ENCODE measurements at places on chromosomes 3 and 15.

DNA sequence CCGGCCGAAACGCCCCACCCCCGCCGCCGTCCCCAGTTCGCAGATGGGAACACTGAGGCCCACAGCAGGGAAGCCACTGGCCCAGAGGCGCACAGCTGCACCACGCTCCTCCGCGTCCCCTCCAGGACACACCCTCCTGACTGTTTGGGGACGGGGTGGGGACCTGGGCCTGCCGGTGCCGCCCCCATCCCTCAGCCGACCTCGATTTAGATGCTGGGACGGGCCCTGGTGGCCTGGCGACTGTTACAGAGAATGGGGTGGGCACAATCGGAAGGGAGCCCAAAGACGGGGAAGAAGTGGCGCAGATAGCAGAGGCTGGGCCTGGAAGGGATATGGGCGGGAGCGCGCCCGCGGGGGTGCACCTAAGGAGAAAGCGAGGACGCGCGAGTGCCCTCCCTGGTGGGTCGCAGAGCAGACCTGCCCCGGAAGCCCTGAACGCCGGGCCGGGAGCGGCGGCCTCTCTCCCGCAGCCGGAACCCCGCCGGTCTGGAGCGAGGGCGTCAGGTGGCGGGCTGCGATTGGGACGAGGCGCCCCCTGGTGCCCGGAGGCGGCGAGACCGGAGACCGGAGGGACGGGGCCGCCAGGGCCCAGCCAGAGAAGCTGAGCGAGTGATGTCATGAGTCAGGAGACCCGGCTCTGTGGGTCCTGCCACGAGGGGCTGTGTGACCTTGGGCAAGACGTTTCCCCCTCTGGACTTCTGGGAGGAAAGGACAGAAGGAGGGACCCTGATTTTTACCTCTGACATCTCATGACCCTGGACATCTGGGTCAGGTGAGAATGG is 78.4 kb downstream of the IQSEC1 start:
- DNase-seq: no peak

DNA sequence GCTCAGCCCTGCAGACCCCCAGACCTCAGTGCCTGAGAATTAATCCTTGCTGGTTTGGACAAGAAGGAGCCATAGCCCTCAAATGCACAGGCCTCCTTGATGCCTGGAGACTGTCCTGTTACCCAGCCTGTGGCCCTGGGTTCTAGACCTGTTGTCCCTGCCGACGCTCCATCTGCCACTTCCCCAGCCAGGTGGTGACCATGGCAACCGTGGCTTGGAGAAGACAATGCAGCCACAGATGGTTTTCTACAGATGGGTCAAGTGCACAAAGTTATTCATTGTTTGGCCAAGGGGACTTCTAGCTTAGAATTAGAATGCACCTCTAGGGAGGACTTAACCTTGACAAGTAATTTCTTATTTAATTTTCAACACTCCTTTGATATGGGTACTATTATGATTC is 297.1 kb downstream of the UACA start:
- peak; percentile 12 for DNase-seq

- DNase-seq: no peak
Measured at GRCh38 chr3:37375184-37376127, 201.1 kb upstream of the LRRFIP2 start.

GRCh38 chr3:39291903-39292329 is 12.1 kb upstream of the CX3CR1 start:
- DNase-seq: peak; percentile 0

DNA sequence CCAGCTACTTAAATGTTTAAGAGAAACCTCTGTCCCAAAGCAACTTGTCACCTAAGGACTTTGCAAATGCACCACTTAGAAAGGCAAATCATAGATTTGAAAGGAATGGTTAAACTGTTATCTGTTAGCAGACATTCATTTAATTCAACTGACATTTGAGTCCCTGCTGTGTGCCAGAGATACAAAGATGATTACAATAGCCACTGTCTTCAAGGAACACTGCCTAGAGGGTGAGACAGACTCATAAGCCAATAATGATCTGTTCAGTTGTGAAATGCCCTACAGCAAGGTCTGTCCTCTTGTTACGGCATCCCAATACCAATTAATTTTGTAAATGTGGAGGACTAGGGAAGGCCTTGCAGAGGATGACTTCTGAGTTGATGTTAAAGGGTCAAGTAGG is 113.1 kb downstream of the ATG7 start:
- no peak for DNase-seq

GRCh38 chr3:119819806-119820205 is 37.9 kb downstream of the NR1I2 start:
- DNase-seq: no peak

GRCh38 chr3:13042715-13043271 is 30.4 kb downstream of the IQSEC1 start:
- no peak for DNase-seq

DNA sequence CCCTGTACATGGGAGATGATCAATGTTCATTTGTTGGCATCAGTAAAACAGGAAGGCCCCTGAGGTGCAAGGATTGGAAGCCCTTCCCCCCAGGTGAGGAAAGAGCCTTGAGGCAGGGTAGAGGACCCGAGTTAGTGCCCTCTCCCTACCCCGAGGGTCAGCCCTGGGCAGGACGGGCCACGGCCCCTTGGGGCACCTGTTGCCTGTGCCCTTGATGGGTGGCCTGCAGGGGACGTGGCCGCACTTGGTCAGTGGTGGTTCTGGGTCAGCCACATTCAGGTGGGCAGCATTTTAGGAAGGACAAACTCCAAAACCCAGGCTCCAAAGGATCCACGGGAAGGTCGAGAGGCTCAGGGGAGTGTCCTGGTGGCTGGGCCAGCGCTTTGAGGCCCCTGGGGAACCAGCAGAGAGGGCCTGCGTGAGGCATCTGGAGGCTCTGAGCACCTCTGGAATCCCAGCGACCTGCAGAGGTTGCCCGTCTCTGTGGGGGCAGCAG is 15.8 kb upstream of the RPUSD3 start:
- no peak for DNase-seq

- DNase-seq: no peak
Measured at GRCh38 chr15:69719527-69720240, 267.1 kb downstream of the RPLP1 start.

- no peak for DNase-seq
Measured at GRCh38 chr3:128067489-128067888, 15.3 kb downstream of the SEC61A1 start.

DNA sequence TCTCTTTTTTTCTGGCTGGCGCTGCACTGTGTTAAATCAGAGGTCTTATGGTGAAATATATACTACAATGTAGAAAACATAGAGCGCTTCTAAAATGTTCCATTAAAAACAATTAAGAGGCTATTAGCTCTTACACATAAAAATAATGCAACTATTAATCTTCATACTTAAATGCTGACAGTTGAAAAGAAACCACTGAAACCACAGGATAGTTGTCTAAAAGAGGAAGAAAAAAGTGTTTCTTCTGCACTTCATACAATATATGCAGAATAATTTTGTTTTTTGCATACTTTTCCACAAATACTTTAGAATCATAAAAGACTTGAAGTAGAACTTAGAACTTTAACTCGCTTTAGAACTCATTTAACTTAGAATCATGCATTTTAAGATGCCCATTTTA is 170.5 kb downstream of the PYDC2 start:
- DNase-seq: no peak

DNA sequence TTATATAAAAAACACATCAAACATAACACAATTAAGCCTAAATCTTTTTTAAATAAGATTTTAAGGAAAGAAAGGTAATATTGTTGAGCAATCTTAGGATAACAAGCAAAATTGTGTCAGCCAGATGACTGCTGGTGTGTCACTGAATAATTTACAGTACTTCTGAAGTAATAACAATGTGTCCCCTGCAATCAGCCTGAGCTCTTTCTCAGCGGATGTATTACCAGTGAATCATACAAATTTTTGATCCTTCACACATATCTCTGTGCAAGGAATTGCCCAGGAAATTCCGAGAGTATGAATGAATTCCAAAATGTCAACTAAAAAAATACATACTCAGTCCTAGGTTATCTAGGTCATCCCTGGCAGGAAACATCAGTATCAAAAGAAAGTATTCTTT is 76.6 kb upstream of the PTX3 start:
- no peak for DNase-seq

GRCh38 chr3:70224337-70224736 is 88.1 kb downstream of the MDFIC2 start:
- no peak for DNase-seq

- no peak for DNase-seq
Measured at GRCh38 chr3:63405882-63406281, 127.8 kb downstream of the SYNPR start.

GRCh38 chr15:40263024-40263754 is 19.7 kb downstream of the ANKRD63 start:
- DNase-seq: no peak

GRCh38 chr3:137642831-137643230 is 121.3 kb upstream of the SOX14 start:
- no peak for DNase-seq

- peak; percentile 43 for DNase-seq
Measured at GRCh38 chr3:72245183-72245811, 460.3 kb upstream of the PROK2 start.

DNA sequence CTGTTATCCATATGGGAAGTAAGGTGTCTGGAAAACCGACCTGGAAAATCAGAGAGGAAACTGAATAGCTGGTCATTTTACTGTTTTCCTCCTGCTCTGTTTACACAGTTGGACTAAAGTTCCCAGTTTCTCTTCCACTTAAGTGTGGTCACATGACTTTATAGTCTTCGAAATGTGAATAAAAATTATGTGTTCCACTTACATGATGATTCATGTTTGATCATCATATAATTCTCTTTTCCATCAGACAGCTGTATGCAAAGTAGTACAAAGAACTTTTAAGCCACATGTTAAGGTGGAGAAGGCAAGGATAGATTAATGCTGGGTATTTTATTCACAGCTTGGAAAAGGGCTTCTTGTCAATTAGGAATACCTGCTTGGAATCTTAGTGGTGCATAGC is 525.5 kb upstream of the BCHE start:
- DNase-seq: no peak

GRCh38 chr3:62567097-62568021 is 194.0 kb upstream of the FEZF2 start:
- no peak for DNase-seq

DNA sequence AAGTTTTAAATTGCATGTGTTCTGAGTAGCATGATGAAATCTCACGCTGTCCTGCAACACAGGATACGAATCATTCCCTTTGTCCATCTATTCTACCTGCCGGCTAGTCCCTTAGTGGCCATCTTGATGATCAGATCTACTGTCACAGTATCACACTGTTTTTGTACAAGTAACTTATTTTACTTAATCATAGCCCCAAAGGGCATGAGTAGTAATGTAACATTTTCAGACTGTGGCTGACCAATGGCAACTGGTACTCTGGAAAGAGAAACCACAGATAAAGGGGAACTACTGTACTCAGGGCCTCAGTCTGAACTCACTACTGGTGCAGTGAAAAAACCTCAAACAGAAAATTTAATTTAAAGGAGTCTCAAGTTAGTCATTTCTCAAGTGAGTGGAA is 127.3 kb upstream of the MRPL3 start:
- DNase-seq: no peak

GRCh38 chr3:23567917-23568316 is 237.8 kb upstream of the UBE2E1 start:
- DNase-seq: no peak

DNA sequence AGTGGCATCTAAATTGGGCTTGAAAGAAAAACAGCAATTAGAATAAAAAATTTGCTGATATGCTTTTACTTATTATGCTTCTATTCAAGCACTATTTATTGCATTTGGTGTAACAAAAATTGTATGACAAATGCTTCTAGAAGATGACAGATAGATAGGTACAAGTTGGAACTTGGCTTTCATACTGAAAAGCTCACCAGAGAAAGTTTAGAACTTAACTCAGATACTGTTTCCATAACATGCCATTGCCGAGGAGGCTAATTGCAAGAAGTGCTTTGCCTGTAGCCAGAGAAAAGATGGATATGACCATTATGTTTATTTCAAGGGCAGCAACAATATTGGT is 123.8 kb downstream of the NFKBIZ start:
- no peak for DNase-seq

- no peak for DNase-seq
Measured at GRCh38 chr3:55639896-55640765, 153.0 kb upstream of the WNT5A start.

- DNase-seq: no peak
Measured at GRCh38 chr15:50501815-50502214, 44.7 kb downstream of the USP50 start.

DNA sequence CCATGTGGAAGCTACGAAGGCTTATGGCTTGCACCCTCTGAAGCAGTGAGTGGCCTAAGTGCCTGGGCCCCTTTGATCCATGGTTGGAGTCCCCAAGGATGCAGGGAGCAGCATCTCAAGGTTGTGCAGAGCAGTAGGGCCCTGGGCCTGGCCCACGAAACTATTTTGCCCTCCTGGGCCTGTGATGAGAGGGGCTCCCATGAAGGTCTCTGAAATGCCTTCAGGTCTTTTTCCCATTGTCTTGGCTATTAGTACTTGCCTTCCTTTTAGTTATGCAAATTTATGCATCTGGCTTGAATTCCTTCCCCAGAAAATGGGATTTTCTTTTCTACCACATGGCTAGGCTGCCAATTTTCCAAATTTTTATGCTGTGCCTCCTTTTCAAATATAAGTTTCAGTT is 158.8 kb upstream of the MME start:
- DNase-seq: no peak

DNA sequence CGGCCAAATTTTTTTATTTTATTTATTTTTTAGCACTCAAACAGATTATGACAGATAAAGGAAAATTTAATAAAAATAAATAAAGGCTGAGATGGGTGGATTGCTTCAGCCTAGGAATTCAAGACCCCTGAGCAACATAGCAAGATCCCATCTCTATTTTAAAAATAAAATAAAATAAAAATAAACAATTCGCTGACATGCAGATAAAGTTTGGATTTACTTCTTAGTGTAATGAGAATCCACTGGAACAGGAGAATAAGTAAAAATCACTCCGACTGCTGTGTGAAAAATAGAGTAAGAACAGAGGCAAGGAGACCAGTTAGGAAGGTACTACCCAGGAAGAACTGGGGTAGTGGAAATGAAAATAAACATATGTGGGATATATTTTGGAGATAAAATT is 5.6 kb downstream of the PIK3CB start:
- DNase-seq: no peak

- DNase-seq: no peak
Measured at GRCh38 chr15:81296673-81297072, 27.3 kb downstream of the STARD5 start.

DNA sequence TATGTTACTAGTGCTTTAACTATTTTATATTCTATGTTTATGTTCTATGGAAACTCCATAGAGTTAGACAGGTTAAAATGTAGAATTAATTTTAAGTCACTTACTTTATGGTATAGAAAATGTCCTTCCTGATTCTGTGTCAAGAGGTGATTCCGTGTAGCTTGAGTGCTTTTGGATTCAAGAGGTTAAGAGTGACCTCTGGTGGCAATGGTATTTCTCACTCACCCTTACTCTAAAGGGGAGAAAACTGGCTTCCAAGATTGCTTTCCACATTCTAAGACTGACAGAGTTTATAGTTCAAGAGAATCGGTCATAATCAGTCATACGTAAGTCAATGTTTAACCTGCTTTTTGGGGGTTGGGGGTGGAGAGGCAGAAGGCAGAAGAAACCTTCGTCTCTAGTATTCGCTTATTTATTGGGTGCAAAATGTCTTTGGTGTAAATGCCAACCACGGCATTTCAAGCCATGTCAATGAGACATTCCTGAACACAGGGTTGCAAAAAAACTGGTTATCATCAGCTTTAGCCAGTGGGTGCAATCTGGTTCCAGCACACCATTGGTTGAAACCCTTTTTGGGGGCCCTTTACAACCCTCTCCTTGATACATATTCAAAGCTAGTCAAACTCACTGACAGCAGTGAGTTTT is 92.0 kb upstream of the VGLL3 start:
- peak; percentile 22 for DNase-seq

GRCh38 chr3:152772674-152773225 is 62.2 kb upstream of the P2RY1 start:
- DNase-seq: no peak
